ENCODE measurements at places on chromosomes 13 and 19. TPM values are rescaled to one million over a fixed set of nuclear protein-coding genes. Genes with fewer than 3 reads are reported as not detected.

DNA sequence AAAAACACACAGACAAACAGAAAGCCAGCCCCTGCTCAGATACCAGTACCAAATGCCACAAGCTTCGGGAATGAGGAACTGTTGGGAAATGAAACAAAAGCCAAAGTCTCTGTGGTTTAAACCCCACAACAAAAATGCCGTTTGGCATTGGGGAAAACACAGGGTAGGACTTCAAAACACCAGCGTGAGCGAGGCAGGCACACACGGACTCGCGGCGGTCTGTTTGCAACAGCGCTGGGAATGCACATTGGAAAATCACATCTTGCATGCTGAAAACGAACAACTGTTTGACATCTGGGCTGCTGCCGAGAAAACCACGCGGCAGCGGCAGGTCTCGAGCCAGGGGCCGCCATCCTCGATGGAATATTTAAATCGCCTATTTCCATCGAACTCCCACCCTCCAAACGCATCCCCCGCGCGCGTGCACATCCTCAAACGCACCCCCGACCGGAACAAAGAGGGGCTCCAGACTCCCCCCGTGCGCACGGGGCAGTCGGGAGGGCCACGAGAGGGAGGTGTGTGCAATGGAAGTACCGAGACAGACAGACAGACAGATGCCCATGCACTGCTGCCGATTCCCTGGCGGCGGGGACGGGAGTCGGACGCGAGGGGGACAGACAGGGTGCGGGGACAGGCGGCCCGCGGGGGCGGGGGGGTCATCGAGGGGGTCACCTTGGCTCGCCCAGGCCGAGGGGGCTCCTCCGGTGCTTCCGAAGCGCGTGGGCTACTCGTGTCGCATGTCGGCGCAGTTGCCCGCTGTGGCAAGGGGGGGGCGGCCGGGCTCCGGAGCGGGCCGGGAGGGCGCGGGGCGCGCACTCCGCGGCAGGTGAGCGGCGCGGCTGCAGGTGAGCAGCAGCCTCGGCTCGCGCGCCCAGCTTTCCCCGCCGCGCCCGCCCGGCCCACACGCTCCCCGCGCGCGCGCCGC is at the start of gene GPR12:
TSS of gene GPR12 (minus strand) at position 880 of the 925 bp plus-strand sequence. CDS start 959 bp downstream, outside the sequence.
- DNase-seq: no peak

- no peak for DNase-seq
These were observed 1.0 kb upstream of the GTF2F1 start for GRCh38 chr19:6393983-6394412.

DNA sequence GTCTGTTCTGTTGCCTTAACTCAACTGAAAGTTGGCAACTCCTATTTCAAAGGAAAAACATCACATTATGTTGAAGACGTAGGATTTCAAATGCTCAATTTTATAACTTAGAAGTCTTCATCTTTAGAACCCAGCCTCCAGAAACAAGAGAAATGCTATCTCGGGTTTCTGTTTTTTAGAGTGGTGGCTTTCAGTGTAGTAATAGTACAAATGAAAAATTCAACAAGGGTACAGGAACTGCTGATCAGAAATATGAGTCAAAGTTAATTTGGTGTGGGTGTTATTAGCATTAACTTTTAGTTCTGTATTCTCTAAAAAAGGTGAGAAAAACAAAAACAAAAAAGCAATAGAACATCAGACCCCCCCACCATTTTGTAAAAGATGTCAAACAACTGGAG is 56.6 kb upstream of the FLT1 start:
- no peak for DNase-seq

DNA sequence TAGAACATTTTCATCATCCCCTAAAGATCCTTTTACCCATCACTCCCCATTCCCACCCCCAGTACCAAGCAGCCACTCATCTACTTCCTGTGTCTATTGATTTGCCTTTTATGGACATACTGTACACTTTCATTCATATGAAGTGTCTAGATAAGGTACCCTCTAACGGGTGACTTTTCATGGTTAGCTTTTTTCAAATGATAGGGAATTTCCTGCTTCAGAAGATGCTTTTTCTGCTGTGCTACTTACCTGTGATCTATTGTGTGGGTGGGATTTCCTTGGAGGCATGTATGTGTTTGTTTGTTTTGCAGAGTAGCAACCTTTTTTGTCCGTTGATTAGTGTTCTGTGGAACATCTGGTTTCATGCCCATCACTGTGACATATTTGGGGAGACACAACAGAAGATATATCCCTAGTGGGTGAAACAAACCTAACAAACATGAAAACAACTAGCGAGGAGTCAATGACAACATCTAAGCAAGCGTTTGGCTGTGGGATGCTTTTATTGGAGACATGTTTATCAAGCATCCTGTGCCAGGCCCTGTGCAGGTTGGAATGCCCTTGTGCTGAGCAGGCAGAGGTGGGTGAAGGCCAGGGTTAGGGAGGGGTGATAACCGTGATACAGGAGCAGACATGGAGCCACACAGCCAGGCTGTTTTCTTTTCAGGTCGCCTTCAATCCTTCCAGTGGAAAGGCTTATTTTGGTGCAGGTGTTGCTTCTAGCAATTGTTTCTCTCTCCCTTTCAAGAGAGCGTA is 17.6 kb downstream of the SPINT2 start:
- no peak for DNase-seq

GRCh38 chr19:38099966-38100365 is 124.1 kb downstream of the DPF1 start:
- no peak for DNase-seq

- no peak for DNase-seq
These were observed 52.0 kb downstream of the KLF2 start for GRCh38 chr19:16376649-16377048.

DNA sequence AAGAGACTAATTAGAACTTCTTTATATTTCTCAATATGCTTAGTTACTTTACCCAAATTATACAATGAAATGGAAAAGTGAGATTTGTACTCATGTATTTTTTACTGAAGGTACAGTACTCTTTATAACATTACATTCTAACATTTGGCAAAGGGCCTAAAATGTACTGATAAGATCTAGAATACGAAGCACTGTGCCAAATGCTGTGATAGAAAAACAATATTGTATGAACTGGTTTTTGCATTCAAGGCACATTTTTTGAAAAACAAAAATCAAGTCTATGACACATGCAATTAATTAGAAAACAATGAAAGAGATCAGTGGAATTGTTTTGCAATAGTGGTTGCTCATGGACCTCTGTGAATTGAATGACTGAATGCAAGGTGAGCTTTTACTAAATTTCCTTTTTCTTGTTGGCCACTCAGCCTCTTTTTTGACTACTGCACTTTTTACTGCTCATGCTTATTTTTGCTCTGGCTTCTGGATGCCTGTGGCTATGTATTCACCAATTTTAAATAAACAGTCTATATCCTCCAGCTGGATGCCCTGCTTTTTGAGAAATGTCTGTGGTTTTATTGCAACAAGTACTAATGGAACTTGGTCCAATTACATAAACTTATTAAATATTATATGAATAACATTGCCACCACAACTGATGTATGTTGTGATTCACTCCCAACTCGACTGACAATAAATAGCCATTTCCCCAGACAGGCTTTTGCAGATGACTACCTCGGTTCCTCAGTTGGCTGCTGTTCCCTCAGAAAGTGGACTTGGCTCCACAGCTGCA is 41.4 kb upstream of the OBI1 start:
- DNase-seq: no peak

GRCh38 chr13:110562036-110562597 is 595 bp upstream of the RAB20 start:
- DNase-seq: no peak

- DNase-seq: no peak
These were observed 50.1 kb upstream of the ATP12A start for GRCh38 chr13:24630121-24630520.

DNA sequence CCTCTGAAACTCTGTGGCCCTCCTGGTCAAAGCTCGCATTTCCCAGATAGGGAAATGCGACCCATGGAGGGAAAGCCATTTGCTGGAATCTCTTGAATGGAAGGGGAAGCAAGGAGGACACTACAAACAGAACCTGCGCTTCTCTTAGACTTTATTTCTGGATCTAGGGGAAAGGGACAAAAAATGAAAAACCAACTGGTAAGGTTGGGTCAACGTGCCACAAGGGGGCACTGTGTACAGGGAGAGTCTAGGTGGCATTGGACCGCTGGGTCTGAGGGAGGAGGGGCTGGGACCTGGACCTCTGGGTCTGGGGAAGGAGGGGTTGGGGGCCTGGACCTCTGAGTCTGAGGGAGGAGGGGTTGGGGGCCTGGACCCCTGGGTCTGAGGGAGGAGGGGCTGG is 5.0 kb downstream of the KLK4 start:
- DNase-seq: no peak

- DNase-seq: no peak
These were observed 113.7 kb downstream of the OLFM4 start for GRCh38 chr13:53142306-53142705.

- no peak for DNase-seq
These were observed 6.6 kb upstream of the SIGLEC12 start for GRCh38 chr19:51508059-51508733.

GRCh38 chr19:610801-611480 is 21.3 kb downstream of the HCN2 start:
- peak; percentile 75 for DNase-seq

- DNase-seq: no peak
These were observed 3.7 kb downstream of the CREB3L3 start for GRCh38 chr19:4157164-4157563.

DNA sequence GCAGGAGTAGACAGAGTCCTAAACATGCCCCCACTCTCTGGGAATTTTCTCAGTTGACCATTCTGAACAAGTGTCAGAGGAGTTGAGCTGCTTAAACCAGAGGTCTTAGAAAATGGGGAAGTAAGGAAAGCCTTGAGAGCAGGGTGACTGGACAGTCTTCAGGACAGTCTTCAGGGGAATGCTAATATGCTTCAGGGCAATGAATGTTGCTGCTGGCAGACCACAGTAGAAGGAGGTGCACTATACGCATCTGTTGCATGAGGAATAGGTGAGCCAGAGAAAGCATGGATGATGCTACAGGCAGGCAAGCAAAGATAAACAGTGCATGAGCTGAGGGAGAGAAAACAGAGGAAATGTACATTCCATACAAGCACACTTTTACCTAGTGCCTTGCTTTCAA is 196.6 kb upstream of the GPR12 start:
- DNase-seq: no peak

DNA sequence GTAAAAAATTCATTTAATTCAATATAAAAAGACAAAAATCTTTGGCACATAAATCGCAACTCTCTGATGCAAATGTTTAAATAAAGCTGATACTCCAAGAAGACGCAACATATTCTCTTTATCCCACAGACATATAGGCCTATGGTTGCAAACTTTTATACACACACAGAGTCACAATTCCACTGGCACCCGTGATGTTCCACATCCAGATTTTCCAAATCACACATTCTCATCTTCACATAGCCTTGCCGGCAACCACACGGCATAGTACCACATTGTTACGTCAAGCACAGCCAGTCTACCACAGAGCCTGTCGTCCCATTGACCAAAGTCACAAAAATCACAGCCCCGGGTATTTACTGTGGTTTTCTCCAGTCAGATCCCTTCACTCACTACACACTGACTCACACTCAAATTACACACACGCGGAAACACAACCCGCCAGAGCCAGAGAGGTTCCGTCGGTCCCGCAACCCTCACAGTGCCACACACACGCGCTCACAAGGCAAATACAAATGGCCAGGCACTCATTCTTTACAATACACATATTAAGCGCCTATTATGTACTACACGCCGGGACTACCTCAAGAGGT is 546 bp upstream of the ZNF546 start:
- DNase-seq: no peak

SULT2A1 gene
- total RNA-seq: not detected

BST2 gene
- 80.0 TPM for total RNA-seq

OSCAR gene
- 4.0 TPM for total RNA-seq

ZNF567 gene
- 11.6 TPM for total RNA-seq

ARHGEF1 gene
- total RNA-seq: 137 TPM

DENND1C gene
- total RNA-seq: 5.5 TPM

Data from sciatic nerve (tissue), 2 donors.